ENCODE measurements at places on chromosomes 16 and 17.
A peak's percentile ranks its signal among the peaks of the same experiment; 100 is the strongest.

- no peak for DNase-seq
Observed at GRCh38 chr16:27379919-27380318, 22.1 kb upstream of the IL21R start.

- DNase-seq: no peak
Observed at GRCh38 chr17:43578699-43579565, 32.8 kb upstream of the ETV4 start.

DNA sequence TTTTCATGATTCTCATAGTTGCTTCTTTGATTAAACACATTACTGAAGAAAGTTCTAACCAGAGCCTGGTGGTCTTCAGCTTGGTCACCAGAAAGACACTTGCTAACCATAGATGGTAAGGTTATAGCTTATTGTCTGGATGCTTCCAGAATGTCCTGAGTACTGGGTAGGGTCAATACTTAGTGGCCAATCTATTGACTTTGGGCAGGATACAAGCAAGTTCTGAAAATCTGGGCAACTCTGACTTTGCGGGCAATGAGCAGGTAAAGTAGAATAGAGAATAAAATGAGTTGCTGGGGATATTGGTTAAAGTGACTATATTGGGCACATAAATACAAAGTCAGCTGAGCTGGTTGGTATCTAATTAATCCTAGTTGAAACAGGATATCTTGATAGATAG lies 63.0 kb downstream of the ABCA8 start:
- DNase-seq: no peak

GRCh38 chr17:41334385-41335305 lies 16.0 kb downstream of the KRT33A start:
- DNase-seq: peak; percentile 28
